ENCODE measurements at places on chromosomes 5 and 9.

DNA sequence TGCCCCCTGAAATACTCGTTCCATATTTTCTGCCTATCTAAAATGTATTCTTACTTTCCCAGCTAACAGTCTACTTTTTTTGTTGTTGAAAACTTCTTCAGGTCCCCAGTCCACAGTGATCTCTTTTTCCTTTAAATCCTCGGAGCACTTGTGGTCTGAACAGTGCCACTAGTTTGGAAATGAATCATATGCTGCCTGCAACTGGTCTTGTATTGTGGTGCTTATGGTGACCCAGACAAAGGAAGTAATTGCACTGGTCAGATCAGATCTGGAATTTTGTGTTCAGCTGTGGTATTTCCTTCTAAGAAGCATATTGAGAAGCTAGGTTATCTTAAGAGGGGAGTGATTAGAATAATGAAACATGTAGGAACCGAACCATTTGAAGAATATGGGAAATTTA is 2.9 kb downstream of the UNC13B start:
- no peak for DNase-seq

GRCh38 chr5:34015120-34015822 is 7.4 kb upstream of the AMACR start:
- no peak for DNase-seq

GRCh38 chr9:124078641-124079040 is 67.1 kb downstream of the LHX2 start:
- DNase-seq: no peak

- peak; percentile 86 for DNase-seq
These were observed at the start of gene ADRA1B for GRCh38 chr5:159915904-159916840. TSS of gene ADRA1B (plus strand) at chr5:159916482. CDS start at chr5:159916906, 424 bp downstream.

- DNase-seq: no peak
These were observed 1.7 kb downstream of the CCNG1 start for GRCh38 chr5:163439092-163439425.

DNA sequence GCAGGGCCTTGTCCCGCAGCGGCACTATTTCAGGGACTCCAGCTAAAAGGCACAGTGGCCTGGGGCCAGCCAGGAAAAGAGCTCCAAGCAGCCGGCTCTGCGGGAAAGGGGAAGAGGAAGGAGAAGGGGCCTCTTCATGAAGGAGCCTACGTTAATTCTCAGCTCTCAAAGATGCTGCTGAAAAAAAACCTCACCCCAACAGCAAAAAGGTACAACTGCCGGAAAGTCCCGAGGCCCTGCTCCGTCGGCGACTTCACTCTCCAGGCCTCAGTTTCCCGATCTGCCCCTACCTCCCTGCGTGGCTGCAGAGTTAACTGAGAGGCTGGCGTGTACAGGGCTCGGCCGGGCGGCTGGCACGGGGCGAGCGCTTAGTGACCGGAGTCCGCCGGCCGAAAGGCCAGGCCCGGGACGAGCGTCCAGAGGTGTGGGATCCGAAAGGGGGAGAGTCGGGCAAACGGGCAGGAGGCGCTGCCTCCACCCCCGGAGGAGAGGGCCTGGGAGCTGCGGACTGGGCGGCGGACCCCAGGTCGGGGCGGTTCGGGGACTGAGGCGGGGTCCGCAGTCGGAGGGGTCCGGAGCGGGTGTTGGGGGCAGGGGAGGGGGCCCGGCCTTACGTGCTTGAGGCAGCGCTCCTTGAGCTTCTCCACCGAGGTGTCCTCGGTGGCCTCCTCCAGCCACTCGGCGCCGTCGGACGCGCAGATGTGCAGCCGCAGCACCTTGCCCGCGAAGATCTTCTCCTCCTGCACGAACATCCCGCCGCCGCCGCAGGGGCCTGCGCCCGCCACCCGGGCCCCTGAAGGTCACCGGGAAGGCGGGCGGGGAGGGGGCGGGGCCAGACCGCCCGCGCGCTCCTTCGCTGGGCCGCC is 529 bp downstream of the UBAC1 start:
- peak; percentile 53 for DNase-seq

DNA sequence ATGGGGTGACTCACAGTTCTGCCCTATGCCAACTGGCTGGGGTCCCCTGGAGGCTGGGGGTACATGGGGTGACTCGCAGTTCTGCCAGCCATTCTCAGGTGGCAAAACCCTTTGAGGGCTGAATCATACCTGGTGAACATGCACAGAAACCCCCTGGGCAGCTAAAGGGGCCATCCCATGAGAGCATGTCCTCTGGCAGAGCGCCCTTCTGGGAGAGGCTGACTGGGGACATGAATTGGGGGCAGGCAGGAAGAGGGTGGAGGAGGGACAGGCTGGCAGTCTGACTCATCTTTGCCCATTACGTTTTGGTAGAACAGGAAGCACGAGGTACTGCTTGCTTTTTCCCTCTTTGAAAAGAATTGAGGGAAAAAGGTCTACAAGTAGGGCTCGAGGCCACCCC is 16.7 kb downstream of the TRAF1 start:
- DNase-seq: no peak

- no peak for DNase-seq
These were observed 787.7 kb upstream of the CDH6 start for GRCh38 chr5:30405821-30406220.

DNA sequence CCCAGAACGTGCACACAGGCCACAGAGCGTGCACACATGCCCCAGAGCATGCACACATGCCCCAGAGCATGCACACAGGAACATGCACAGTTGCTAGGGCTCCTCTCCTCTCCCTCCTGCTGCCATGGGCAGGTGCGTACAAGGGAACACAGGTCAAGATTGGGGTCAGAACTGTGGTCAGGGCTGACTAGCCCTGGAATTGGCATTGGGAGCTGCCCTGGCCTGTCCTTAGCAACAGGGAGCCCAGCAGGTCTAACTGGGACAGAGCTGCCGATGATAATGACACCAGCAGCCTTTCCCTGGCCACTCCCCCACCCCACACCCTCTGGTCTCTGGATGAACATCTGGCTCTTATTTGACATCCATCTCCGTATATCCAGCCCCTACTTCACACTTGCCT is 8.0 kb downstream of the PCDH1 start:
- DNase-seq: no peak

DNA sequence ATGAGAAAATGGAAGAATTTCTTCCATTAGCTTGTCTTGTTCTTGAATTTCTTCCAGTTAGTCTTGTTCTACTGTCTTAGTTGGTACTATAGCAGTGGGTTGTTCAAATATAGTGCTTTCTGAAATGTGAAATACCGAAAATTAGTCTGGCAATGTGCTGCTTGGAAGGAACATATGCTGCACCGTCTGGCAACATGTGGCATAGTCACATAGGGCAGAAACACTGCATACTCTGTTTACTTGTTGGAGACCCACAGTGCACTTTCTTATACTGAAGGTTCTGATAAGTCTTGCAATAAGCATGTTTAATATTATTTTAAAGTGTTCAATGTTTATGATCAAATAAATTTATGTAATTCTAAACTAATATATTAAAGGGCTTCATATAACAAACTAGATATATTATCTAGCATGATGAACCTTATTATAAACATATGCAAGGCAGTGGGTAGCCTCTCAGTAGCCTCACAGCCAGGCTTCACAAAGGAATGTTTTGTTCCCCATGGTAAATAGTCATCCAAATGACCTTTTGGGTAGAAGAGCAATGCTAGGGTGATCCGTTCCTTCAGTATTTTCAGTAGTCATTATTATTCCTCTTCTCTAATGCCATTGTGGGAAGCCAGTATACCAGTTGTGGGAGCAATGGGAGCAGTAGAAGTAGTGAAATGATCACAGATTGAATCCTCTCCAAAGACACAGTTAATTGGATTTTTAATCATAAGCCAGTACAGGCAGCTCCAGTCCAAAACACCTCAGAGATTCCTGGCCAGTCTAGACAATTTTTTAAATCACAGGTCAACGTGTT is 1106.7 kb downstream of the DTWD2 start:
- no peak for DNase-seq

DNA sequence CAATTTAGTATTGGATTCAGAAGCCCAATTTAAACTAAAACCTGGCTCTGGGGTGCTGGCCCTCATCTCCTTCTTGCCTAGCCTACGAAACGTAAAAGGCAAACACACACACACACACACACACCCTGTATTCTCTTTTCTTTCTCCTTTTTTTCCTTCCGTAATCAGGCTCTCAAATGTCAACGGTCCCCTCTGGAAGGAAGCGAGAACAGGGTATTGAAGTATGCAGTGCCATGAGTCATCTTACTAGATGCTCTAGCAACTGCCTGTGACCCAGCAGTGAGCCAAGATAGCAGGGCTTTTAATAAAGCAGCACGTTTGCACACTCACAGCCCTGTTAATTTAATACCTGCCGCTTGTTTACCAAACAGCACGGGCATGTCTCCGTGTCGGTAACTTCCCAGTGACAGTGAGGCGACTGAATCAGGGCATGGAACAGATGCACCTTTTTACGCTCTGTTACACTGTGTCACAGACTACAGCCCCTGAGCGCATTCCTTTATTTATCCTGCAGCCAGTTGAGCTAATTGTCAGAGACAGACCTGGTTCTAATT is 243.8 kb downstream of the BNC2 start:
- DNase-seq: peak; percentile 70
